PC-9 (cell line): ENCODE measurements at places on chromosomes 1 and 21. TPM values are rescaled to one million over a fixed set of nuclear protein-coding genes. Genes with fewer than 3 reads are reported as not detected.

DNA sequence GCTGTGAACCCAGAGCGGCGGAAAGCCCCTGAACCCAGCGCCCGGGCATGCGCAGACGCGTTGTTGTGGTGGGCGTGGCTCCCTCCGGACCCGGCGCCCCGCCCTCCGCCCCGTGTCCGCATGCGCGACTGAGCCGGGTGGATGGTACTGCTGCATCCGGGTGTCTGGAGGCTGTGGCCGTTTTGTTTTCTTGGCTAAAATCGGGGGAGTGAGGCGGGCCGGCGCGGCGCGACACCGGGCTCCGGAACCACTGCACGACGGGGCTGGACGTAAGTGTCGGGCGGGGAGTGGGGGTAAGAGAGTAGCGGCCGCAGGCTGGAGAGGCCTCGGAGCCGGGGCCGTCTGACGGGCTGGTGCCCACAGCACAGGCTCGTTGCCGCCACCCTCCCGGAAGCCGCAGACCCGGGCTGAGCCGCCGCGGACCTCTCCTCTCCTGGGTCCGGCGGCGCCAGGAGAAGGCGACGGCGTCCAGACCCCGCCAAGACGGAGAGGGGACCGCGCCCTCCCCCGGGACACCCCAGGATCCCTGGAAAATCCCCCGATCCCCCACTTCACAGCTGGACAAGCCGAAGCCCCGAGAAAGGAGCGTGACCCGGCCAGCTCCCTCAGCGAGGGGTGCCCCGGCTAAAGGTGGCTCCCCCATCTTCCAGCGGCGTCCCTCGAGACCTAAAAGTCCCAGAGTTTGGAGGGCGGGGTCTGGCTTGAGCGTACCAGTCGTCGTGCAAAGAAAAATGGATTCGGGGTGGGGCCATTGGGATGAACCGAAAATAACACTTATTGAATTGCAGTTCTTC, at the start of gene TMEM50A:
Gene TMEM50A, plus strand, starts transcription at position 147 of the 794 bp plus-strand sequence. CDS start 2,153 bp downstream, outside the sequence.
- DNase-seq = peak; percentile 88

The RGS18 gene
- total RNA-seq = not detected in 2 replicates

- no peak for DNase-seq
Measured at GRCh38 chr1:1320666-1321448, 3.6 kb downstream of the INTS11 start.

The PPIAL4G gene
- not detected in 2 replicates for total RNA-seq

DNA sequence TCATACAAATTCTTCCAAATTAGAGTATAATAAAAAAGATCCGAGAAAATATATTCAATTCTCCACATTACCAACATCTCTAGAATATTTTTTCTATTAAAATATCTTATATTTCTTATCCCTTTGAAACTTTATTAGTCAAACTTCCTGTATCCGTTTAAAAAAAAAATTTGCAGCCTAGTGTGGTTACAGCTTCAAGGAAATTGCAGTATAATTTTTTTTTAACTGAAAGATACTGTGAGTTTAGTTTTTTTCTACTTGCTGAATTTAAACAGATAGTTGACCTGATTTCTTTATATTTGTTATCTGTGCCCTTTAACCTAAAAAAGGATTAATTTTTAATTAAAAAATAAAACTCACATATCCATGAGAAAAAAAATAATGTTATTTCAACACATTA, 1.5 kb downstream of the RGS18 start:
- DNase-seq = no peak

- DNase-seq = no peak
Measured at GRCh38 chr1:210692796-210693195, 364.1 kb downstream of the HHAT start.

GRCh38 chr1:154735804-154736168, 127.8 kb upstream of the ADAR start:
- no peak for DNase-seq

DNA sequence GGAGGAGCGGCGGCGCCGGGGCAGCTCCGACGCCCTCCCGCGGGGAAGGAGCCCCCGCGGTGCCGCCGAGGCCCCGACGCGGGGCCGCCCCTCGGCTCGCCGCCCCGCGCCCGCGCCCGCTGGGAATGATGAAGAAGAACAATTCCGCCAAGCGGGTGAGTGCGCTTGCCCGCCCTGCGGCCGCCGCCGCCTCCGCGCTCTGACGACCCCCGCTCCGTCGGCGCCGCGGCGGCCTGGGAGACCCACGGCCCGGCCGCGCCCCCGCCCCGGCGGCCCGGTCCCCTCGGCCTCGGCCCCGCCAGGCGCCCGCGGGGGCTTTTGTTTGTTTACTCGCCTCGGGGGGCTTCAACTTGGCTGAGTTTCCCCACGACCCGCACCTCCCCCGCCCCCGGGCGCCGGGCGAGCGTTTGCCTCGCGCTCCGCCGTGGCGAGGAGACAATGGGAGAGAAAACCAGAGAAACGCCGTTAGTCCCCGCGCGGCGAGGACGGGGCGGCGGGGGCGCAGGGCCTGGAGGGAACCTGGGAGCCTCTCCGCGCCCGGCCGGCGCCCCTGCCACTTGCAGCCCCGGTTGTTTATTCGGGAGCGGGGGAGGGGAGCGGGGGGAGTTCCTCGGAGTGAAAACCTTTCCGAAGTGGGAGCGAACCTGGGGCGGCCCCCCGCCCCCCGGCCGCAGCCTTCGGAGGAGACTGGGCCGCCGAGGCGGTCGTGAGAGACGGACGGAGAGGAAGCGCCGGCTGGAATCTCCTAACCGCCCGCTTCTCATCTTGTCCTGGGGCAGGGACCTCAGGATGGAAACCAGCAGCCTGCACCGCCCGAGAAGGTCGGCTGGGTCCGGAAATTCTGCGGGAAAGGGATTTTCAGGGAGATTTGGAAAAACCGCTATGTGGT, 661 bp downstream of the PLEKHO1 start:
- DNase-seq = no peak

GRCh38 chr1:119448127-119448511, 33.2 kb downstream of the HSD3B2 start:
- DNase-seq = no peak

GRCh38 chr1:109040989-109041620, 797 bp downstream of the WDR47 start:
- no peak for DNase-seq

The OR10Z1 gene
- not detected in 2 replicates for total RNA-seq

The GJB4 gene
- total RNA-seq = 5.4 and 5.8 TPM in 2 replicates

- no peak for DNase-seq
Measured at GRCh38 chr1:200887036-200887435, 7.7 kb upstream of the INAVA start.

- no peak for DNase-seq
Measured at GRCh38 chr1:19877181-19877750, 4.9 kb upstream of the OTUD3 start.

The BROX gene
- total RNA-seq = 64.3 and 99.1 TPM in 2 replicates

DNA sequence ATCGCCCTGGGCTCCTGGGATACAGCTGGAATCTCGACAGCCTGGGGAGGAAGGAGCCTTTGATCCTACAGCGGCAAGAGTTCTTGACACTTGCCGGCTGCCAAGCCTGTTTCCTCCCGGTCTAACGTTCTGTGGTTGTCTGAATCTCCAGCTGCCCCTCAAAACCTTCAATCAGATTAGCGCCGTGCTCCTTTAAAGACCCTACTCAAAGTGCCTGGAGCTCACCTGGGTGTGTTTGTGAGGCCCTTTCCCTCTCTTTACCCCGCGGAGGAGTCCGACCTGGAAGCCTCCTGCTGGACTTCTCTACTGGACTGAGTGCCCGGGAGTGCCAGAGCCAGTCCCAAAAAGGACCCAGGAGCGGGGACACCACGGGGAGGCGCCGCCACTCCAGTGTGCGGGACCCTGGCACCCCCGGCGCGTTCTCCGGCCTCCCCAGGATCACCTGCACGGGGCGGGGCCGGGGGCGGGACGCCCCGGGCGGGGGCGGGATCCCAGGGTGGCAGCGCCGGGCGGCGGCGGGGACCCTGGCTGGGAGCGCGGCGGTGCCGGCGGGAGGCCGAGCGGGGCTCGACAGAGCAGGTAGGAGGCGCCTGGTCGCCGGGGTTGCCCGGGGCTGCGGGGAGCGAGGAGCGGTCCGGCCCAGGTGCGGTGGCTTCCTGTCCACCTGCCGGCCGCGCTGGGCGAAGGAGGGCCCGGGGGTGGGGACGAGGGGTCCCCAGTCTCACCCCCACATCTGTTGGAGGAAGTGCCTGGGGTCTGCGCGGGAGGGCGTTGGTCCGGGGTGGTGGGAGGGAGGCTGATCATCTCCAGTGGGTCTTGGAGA, at the start of gene NCMAP:
Gene NCMAP, plus strand, starts transcription at position 497 of the 823 bp plus-strand sequence. CDS start 39,344 bp downstream, outside the sequence.
- DNase-seq = peak; percentile 43

DNA sequence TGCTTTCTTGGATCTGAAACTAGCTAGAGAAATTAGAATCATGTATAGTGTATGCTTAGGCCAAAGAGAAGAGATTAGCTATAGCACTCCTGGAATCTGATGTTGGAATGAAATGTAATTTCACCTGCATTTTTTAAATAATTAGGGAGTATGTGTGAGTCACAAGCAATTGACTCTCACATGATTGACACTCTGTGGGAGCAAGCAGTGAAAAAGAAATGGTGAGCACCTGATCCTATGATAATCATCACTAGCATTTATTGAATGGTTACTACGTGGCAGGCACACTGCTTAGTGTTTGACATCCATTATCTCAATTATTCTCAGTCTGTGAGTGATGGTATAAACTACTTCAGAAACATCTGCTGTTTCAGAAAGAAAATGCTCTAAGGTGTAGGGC, 176.6 kb downstream of the NRIP1 start:
- DNase-seq = no peak

DNA sequence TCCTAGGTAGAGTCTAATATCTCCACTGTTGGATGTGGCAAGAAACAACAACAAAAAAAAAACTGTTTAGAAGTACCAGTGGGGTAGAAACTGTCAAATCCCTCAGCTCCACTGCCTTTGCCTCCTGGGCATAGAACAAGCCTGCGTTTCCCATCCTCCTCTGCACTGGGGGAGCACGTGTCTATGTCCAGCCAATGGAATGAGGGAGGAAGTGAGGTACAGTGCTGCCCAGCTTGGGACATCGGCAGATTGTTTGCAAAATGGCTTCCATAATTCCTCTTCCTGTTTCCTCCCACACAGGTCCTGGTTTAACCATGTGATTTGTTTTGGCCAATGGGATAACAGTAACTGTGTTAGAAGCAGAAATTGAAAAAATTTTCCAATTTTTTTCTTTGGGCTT, 39.1 kb downstream of the PSMG1 start:
- DNase-seq = no peak

DNA sequence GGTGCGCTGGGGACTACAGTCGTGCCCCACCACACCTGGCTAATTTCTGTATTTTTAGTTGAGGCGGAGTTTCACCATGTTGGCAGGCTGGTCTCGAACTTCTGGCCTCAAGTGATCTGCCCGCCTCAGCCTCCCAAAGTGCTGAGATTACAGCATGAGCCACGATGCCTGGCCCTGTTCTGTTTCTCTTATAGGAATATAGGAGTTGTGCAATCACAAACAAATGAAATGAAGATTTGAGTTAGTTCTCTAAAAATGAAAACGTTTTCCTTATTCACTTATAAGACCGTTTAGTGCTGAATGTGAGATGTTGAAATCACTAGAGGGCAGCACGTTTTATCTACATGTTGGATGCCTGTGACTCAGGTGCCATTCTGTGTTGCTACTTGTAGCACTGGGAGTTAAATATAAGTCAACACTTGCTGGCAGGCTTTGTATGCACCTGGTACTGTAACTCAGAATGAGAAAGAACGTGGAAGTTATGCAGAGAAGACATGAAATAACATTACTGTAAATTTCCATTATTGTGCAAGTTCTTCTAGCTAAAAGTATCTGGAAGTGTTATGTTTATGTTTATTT, 45.8 kb downstream of the MIGA1 start:
- peak; percentile 57 for DNase-seq

The C1orf87 gene
- total RNA-seq = not detected in 2 replicates

DNA sequence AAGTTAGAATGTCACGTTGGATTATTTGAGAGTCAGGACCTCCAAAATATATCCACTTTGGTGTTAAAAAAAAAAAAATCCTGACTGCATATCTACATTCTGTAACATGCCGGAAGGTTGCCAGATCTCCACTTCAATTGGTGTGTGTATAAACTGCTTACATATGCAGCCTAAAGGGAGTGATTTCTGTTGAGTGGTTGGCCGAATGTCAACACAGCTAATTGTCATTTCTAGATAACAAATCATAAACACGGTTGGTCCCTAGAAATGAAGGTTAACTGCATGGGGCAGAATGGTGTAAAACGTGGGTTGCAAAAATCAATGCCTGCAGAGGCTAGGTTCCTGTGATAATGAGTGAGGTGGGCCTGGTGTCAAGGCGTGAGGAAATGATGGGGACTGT, 15.0 kb upstream of the ROR1 start:
- no peak for DNase-seq

The OR2M3 gene
- 0.20 and 0.35 TPM in 2 replicates for total RNA-seq

DNA sequence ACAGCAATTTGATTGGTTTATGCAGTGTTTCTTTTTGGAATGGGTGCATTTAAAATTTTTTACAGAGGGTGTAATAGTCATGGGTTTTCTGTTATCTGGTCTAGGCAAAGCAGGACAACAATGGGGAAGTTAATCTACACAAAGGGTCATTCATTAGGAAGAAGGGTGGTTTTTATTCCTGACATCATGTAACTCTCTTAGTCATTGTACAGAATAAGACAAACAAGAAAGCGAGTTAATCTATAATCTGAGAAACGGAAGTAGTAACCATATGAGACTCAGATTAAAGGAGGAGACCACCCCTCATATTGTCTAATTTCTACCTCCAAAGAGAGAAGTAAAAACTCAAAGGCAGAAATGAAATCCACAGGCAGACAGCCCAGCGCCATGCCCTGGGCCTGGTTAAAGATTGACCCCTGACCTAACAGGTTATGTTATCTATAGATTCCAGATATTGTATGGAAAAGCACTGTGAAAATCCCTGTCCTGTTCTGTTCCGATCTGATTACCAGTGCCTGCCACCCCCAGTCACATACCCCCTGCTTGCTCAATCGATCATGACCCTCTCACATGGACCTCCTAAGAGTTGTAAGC, 10.5 kb upstream of the IFI6 start:
- no peak for DNase-seq

The PTAFR gene
- total RNA-seq = 7.6 and 12.2 TPM in 2 replicates

DNA sequence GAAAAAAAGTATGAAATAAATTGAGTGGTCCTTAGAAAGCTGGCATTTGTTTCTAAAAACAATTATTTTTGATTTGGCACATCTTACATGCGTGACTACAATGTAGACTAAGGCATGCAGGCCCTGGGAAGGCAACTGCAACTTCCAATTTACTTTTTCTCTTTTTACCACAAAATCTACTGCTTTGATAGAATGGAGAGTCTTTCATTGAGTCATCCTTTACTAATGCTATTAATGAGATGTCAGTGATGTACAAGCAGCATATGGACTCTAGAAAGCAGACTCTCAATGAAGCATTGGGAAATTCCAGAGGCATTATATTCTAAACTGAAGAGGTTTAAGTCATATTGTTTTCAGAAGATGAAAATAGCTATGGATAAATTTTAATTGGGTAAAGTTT, 29.6 kb upstream of the PRRX1 start:
- no peak for DNase-seq
